Non-pigmented ciliary epithelial cell (primary cell): ENCODE measurements at places on chromosomes 1 and 21.

- DNase-seq, result no peak
Measured at GRCh38 chr21:15620892-15621291, 108.9 kb upstream of the USP25 start.

DNA sequence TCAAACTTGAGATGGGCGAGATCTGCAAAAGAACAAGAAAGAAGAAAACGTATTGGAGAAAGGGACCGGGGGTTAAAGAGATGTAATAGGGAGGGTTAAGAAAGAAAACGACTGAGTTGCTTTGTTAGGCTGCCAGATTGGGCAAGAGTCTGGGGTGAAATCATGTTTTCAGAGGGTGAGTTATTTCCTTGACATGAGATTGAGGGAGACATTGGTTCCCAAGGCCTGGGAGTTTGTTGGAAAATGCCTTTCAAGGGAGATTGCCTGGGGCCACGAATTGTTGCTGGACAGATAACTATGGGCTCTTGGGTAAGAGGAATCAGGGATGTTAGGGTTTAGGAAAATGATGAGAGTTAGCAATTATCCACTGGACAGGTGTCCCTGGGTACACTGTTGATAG, 776 bp upstream of the CADM3 start:
- DNase-seq, result no peak

GRCh38 chr1:70633004-70633403, 221.9 kb downstream of the CTH start:
- no peak for DNase-seq

DNA sequence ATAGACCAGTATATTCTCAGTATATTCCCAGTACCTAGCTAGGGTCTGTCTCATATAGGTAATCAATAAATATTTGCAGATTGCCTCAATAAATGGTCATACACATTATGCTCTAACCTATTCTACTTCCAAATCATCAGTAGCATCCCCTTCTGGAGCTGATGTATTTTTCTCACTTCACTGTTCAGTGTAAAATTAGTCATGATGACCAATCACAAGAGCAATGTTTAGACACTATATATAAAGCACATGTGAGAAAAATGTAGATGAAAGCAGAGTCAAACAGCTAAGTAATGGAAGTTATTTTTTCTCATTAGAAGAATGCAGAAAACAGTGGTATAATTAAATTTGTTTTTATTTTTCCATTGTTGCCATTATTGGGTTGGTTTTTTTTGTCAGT, 34.7 kb downstream of the EPRS1 start:
- DNase-seq, result no peak

DNA sequence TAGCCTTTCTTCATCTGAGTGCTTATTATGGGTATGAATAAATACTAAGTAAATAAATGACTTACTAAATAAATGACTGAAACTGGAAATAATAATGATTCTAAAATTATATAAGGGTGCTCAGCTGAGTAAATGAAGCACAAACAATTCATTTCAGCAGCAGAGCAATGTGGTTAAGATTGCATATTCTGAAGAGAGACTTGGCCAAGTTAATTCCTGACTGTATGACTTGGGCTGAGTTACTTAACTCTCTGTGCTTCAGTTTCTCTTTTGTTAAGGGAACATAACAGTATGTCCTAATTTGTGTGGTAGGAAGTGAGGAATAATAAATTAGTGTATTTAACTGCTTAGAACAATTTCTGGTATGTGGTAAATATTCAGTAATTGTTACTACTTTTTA, 19.1 kb downstream of the AGL start:
- DNase-seq, result no peak

- DNase-seq, result no peak
Measured at GRCh38 chr1:18315449-18315848, 165.3 kb upstream of the KLHDC7A start.

- no peak for DNase-seq
Measured at GRCh38 chr21:43004926-43005325, 30.6 kb downstream of the PKNOX1 start.

GRCh38 chr21:38930853-38931252, 125.1 kb downstream of the ETS2 start:
- no peak for DNase-seq

GRCh38 chr1:110476028-110476765, 25.2 kb downstream of the PROK1 start:
- DNase-seq, result no peak

- DNase-seq, result no peak
Measured at GRCh38 chr1:229385853-229386456, 43.1 kb upstream of the CCSAP start.

DNA sequence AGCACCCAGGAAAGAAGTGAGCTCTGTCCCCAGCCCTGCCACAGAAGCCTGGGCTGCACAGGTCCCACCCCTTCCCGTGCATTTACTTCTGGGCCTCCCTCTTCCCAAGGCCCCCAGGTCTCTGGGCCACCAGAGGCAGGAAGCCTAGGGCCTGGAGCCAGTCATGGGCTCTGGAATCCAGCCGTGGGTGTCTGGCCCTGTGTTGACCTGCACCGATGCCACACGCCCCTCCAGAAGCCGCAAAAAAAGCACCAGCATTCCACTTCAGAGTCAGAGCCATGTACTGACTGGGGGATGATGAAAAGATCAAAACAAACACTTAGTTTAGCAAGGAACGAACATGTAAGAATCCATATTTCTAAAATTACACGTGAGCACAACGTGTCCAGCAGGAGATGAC, 141.7 kb downstream of the NPHP4 start:
- no peak for DNase-seq

DNA sequence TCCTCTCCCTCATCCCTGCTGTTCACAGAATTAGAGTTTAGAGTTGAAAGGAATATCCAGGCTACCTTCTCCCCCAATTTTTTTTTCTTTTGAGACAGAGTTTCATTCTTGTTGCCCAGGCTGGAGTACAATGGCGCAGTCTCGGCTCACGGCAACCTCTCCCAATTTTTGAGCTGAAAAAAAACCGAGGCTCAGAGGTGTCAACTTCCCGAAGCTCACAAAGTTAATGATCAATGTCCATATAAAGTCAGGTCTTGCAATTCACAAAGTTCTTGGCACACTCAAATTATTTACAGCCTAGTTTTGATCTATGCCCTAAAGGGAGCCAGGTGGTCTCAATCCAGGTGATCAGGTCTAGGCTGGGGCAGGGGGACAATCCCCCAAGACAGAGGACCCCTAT, 797 bp upstream of the LEFTY1 start:
- no peak for DNase-seq

GRCh38 chr1:221632072-221632471, 109.8 kb downstream of the DUSP10 start:
- DNase-seq, result no peak

DNA sequence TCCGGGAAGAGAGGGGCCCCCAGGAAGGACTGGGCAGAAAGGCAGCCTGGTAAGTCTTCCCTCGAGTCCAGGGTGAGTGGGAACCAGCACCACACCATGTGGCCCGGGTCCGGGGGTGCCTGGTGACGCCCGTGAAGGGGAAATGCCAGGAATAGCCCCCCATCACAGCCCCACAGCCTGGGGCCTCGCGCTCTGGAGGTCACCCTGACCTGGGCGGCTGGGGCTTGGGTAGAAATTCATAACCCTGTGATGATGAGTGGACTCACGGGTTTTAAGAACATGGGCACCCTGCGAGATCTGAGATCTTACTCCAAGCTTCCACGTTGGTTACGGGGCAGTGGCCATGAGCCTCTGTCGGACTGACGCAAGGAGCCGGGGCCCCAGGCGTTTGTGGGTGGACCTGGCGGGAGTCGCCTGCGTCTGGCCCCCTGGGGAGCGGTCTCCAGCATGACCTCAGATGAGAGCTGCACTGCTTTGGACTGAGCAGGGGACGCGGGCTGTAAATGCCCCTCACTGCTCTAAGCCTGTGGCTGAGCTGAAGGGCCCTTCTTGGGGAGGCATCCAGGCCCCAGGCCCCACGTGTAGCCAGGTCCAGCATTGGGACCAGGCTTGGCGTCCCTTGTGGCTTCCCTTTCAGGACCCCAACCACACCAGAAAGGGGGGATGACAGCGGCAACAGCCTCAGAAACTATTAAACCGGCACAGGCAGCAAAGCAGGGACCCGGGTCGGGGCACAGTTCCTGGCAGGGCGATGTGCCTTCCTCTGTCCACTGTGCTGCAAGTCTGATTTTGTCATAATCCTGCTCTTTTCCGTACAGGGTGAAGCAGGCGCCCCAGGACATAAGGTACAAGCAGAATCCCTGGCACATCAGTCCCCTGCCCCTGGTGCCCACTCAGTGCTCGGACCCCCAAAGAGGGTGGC, 60.0 kb downstream of the SLC19A1 start:
- DNase-seq, result no peak

GRCh38 chr1:203057911-203058675, 27.7 kb downstream of the MYOG start:
- DNase-seq, result no peak

DNA sequence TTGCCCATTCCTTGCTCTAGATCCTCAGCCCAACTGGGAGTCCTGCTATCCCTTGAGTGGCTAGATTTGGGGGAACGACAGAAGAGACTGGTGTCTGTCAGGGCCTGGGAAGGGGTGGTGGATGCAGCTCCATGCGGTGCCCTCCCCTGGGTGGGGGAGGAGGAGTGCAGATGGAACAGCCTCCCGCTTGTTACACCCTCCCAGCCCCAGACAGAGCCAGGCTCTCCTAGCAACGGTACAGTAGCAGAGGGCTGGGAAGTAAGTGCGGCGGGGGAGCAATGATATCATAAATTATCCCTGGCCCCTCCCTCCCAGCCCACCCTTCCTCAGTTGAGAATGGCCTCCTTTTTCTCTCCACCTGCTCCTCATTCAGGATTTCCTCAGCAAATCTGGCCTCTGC, 37.2 kb downstream of the RHBG start:
- DNase-seq, result no peak

- DNase-seq, result no peak
Measured at GRCh38 chr1:217506878-217507277, 124.0 kb downstream of the GPATCH2 start.

GRCh38 chr1:82628887-82629286, 828.2 kb downstream of the ADGRL2 start:
- no peak for DNase-seq

DNA sequence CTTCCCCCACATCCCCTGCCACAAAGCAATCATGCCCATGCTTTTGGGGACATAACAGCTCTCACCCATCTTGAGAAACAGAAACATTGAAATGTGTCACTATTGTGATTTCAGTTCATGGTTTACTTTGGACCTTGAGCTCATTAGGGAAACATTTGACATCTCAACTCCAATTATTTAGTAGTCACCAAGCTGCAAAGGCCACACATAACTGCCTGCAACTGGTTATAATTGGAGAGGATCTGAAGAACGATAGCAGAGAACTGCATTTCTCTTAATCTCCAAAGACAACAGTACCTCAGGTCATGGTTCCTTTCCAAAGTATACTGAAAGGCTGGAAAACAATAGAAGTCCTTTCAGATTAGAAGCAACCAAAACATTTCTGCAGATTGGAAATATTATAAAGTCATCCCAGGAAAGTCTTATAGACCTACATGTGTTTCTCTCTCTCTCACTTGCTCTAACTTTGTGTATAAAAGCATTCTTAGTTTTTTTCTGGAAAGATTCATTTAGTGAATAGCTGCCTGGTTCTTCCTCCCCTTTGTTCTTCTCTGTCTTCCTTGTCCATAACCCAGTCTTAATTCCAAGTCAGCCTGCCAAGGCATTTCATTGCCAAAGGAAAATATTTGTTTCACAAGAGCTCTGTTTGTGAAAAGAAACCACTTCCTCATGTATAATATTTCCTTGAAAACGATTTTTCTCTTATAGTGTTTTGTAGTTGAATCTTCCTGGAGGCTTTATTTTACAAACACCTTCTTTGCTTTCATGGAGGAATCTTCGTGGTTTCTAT, 426.8 kb downstream of the ADGRL2 start:
- no peak for DNase-seq
